ENCODE measurements at places on chromosomes 3 and 15.

GRCh38 chr15:77417602-77418001 is 2.3 kb downstream of the PEAK1 start:
- DNase-seq, result no peak

- DNase-seq, result no peak
These were observed 74.0 kb downstream of the CHRNA7 start for GRCh38 chr15:32104061-32104995.

DNA sequence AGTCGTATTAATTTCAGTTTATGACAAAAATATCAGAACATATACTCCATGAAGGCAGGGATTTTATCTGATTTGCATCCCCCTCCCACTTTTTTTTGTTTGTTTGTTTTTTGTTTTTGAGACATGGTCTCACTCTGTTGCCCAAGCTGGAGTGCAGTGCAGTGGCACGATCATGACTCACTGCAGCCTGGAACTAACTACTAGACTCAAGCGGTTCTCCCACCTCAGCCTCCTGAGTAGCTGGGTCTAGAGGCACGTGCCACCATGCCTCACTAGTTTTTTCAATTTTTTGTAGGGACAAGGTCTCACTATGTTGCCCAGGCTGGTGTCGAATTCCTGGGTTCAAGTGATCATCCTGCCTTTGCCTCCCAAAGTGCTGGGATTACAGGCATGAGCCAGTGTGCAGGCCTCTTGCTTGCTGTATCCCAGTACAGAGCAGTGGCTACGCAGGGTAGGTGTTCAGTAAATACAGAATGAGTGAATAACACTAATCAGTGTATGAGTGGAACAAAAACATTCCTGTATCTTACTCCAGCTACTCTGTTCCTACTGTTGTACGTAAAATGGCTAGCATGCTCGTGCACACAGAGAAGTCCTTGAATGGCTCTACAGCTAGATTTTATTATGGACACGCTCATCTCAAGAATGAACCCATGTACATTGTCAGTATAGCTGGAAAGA is 272.4 kb downstream of the FOXP1 start:
- DNase-seq, result no peak

DNA sequence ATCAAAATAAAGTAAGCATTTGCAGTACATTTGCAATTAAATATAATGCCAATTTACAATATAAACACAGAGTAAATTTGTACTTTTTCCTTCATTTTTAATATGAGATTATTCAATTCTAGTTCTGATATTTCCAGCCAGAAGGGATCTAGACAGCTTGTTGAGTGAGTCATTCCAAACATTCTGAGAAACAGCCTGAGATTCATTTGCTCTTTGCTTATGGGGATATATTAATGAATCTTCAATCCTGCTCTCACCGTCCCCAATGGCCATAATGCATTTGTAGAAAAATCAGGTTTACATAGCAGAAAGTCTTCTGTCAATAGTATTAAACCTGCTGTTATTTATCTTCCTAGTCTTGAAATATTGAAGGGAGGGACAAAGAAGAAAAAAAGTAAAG is 554.2 kb downstream of the TUSC7 start:
- no peak for DNase-seq

GRCh38 chr3:105938101-105938500 is 69.3 kb upstream of the CBLB start:
- no peak for DNase-seq

All from stimulated activated CD8-positive, alpha-beta memory T cell treated with anti-CD3 and anti-CD28 coated beads, Interleukin-7, amount 100 ng/mL, for 1 hour (primary cell).